ENCODE measurements at places on chromosomes 16 and 17.

- no peak for DNase-seq
Observed at GRCh38 chr17:9859781-9860180, 34.1 kb downstream of the GLP2R start.

- DNase-seq: peak; percentile 57
Observed at GRCh38 chr17:59154292-59154720, 680 bp downstream of the SKA2 start.

DNA sequence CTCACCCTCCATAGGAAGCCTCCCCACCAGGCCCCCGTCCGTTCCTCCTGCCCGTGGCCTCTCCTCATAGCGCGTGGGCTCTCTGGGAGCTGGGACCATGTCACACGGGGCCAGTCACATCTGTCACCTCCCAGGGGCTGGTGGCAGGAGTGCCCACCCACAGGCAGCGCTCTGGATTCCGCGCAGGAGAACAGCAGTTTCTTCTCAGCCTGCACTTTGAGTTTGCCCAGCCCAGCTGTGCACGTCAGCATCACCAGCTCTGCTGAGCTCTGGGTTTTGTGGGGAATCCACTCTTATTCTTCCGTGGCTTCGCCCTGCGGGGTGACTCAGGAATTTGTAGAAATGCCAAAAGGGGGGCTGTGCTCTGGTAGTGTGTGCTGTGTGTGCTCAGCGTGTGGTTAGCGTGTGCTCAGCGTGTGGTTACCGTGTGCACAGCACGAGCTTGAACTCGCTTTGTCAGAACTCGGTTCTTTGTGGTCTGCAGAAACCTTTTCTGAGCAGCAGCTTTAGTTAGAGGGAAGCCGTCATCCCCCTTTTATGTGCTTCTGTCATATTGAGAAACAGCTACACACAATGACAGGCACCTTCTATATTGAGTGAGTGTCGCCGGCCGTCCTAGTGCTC, 3.2 kb downstream of the ACSF3 start:
- DNase-seq: no peak

GRCh38 chr16:1287982-1288670, 21.3 kb upstream of the UBE2I start:
- DNase-seq: no peak

GRCh38 chr17:48285614-48286013, 144.4 kb downstream of the SKAP1 start:
- no peak for DNase-seq

DNA sequence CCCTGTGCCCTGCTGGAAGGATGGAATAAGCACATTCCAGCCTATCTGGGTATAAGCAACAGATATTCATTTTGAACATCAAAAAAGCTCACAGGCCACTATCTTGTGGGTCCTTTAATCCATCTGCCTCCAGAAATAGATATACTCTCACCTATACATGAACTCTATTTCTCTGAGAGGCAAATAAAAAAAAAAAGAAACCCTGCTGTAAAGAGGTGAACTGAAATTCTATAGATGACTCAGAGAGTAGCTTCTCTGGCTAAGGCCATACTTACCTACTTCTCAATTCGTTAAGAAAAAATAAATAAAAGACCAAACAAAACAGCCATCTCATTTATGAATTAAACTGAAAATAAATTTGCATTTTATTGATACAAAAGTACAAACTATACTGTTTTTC, 86.3 kb downstream of the DYNLRB2 start:
- DNase-seq: no peak

GRCh38 chr17:45312477-45313420, 4.1 kb downstream of the MAP3K14 start:
- no peak for DNase-seq

DNA sequence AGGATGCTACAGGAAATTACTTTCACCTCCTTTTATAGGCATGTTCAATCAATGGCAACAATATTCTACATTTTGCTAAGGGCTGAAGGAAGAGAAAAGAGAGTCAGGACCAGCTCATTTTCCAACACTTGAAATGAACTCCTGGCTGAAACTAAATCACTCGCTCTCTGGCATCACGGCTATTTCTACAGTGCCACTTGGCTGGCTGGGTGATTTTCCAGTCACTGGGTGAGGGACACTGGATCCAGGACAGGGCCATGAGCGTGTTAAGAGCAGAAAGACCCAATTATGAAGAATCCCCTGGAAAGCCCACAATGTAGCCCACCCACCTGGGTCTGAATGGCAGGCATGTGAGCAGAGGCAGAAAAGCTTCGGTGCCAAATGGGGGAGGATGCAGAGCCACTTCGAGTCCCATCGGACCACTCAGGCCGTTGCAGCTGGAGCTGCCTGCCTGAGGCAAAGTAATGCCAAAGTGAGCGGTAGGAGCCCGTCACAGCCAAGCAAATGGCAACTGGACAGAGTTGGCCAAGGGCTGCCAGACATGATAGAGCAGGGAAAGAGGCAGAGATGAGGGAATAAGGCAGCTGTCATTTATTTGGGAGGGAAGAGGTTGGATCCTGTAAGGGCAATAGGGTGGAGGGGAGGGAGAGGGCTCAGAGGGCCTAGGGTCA, 246.2 kb downstream of the STX8 start:
- DNase-seq: no peak

- DNase-seq: peak; percentile 13
Observed at GRCh38 chr17:18043491-18043890, 4.3 kb downstream of the GID4 start.

DNA sequence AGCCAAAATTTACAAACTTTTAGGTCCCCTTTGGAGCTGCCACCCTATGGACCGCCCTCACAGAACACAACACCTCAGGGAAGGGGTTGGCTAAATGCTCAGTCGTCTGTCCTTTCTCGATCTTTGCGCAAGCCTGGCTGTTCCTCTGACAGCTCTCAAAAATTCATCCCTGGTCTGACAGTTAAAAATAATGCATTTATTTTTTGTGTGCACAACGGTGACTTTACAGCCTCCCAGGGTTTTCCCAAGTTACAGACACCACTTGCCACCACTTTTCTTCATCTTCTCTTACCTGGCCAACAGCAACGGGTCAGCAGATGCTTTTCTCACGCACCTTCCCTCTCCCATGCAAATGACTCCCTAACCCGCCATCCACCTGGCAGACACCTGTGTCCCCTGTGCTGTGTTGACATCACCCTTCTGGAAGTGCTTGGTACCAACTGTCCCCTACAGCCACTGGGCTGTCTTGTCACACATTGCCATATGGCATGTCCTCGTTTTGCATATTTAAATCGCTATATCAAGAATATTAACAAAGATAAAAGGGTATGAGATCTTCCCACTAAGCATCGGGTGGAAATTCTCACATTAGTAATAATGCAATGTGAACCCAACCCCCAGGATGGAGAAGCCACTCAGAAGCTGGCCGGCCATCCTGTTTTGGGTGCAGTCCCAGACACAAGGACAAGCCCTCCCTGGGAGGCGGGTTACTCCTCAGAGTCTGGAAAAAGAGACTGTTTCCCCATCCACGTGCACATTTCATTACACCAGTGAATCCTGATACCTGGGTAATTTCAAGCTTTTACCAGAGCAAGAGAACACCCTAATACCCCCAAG, 187.0 kb downstream of the ZFHX3 start:
- DNase-seq: no peak

DNA sequence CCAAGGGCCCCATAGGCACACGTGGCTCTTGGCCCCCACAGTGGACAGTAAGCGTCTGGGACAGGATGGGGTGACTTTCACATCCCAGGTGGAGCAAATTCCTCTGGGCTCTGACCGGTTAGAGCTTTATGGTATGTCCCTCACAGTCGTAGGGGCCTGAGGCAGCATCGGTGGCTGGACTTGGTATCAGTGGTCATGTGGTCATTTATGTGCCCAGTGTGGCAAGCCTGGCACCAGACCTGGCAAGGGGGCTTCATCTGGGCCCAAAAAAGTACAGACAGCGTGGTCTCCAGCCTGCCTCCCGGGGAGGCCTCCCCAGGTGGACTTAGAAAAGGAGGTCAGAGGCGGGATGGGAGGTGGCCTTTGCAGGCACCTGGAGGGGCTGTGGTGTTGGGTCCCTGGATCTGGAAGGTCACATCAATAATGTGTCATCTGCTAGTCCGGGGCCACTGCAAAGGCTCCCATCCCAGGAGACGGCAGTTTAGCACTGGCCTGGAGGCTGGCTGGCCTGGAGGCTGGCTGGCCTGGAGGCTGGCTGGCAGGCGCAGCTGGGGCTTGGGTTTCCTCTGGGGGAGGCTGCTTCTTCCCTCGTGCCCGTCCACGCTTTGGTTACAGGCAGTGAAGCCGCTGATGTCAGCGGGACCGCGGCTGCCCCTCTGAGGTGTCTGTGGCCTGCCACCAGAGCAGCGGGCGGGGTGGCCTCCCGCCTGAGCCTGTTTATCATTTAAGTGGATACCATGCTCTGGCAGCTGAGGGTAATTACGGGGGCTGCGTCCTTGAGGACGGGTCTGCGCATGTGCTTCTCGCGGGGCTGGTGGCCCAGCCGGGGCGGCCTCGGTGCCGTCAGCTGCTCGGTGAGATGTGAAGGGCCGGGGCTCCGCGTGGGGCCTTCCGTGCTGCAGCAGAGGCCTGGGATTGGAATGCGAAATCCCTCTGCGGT, 20.7 kb upstream of the CBX4 start:
- no peak for DNase-seq

GRCh38 chr17:10754109-10754508, 24.3 kb upstream of the TMEM220 start:
- peak; percentile 44 for DNase-seq

DNA sequence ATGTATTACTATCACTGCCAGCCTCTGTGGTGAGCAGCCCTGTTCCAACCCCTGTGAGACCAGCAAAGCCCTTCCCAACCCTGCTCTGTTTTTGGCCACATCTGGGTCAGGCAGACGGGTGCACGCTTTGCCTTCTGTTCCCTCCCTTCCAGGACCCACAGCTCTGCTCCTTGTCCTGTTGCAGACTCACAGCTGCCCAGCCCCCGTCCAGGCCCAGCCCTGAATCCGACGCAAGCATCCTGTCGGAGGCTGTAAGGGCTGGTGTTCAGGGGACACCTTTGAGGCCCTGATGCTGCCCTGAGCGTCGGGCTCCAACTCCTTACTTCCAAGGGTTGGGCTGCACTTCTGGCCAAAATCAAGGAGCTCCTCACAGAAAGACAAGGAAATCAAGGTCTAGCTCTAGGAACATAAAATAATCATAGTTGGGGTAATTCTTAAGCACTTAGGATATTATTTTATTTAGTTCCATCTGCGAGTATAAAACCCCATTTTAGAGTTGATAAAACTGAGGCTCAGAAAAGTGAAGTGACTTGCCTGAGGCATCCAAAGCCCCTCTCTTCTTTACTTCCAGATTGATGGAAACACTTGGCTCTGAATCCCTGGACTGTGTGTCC, 14.3 kb upstream of the SRCIN1 start:
- no peak for DNase-seq

GRCh38 chr16:89842471-89843408, 14.5 kb downstream of the SPIRE2 start:
- DNase-seq: no peak

GRCh38 chr16:83603723-83604570, 203.8 kb upstream of the HSBP1 start:
- DNase-seq: no peak

DNA sequence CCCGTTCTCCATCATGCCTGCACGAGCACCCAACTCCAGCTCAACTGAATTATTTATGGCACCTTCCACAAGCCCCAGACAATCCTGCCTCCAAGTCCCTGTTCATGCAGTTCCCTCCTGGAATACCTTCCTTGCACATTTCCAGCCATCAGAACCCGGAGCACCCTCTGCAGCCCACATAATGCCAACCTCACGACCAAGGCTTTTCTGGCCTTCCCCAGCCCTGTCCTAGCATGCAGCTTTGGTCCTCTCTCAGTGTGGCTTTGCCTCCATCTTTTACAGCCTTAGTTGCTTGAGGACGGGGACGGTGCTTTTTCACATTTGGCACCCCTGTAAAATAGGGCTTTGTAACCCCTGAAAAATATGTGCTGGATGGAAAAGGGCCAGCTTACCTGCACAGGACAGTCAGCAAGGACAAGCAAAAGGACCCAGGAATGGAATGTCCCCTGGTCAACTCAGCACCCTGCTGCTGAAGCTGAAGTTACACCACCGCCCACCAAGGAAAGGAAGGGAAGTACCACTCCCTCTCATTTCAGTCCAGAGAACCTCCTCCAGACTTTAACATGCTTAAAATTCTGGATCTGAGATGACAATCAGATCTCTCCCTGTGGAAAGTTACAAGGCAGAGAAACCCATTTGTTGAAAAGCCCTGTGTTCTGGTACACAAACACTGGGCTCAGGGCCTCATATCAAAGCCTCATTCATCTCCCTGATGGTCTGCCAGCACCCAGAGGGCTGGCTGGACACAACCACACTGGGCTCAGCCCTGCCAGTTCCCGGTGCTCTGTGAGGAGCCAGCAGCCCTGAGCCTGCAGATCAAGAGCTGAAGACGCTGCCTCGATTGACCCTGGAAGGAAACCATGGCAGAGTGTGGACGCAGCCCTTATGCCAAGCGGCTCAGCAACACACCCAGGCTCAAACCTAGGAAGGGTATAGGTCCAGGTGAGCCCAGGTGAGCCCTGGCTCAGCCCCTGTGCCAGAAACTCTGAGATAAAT, 2.9 kb downstream of the SLC39A11 start:
- no peak for DNase-seq

DNA sequence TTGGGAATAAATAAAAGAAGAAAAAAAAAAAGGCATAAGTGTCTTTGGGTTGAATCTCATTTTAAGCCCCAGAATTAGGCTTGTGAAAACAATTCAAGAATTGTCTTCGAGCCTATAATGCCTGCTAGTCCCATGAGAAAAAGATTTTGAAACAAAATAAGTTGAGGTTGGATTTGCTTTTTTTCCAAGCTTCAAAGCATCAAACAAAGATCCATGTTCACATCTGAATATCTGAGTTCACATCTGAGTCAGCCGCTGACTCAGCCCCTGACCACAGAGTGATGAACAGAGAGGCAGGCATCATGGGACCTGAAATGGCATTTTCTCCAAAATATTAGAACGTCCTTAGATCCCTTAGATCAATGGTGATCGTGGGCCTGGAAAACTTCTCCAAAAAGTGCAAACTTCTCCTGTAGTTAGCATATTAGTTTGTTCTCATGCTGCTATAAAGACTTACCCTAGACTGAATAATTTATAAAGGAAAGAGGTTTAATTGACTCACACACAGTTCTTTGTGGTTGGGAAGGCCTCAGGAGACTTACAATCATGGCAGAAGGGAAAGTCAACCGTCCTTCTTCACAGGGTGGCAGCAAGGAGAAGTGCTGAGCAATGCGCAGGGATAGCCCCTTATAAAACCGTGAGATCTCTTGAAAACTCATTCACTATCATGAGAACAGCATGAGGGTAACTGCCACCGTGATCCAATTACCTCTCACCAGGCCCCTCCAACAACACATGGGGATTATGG, 294.6 kb upstream of the HSBP1 start:
- DNase-seq: peak; percentile 67

DNA sequence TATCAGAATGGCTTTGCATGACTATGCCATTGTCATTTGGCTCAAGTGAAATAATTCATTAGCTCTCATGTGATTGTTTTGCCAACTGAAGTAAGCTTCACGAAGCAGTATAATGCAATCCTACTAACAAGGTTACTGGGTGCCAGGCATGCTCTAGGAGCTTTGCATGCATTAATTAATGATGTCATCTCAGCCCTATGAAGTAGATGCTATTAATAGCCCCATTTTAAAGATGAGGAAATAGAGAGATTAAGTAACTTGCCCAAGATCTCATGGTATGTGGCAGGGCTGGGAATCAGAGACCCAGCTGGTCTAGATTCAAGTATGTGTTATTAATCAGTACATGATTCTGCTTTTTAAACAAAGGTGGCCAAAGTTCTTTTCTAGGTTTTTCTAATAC, 14.1 kb downstream of the KRT39 start:
- DNase-seq: peak; percentile 55

GRCh38 chr16:6066652-6067051, 969.1 kb upstream of the EEF2KMT start:
- no peak for DNase-seq

- DNase-seq: no peak
Observed at GRCh38 chr16:54525104-54525503, 238.5 kb upstream of the IRX3 start.

- no peak for DNase-seq
Observed at GRCh38 chr17:71114911-71115668, 945.8 kb downstream of the KCNJ2 start.
